ENCODE measurements at places on chromosomes 5 and 9. TPM values are rescaled to one million over a fixed set of nuclear protein-coding genes. Genes with fewer than 3 reads are reported as not detected.

Gene PDCD1LG2
- not detected for total RNA-seq

Gene SH3GLB2
- 94.3 TPM for total RNA-seq

Gene HMMR
- 8.6 TPM for total RNA-seq

Gene SEMA6A
- total RNA-seq = 180 TPM

Gene PPP1R2B
- total RNA-seq = not detected

Gene OBP2B
- not detected for total RNA-seq

Gene SLC38A9
- 45.5 TPM for total RNA-seq

Gene CDX1
- total RNA-seq = 0.59 TPM

Gene ZNF169
- 4.9 TPM for total RNA-seq

Gene PCDHGB5
- total RNA-seq = 5.5 TPM

Gene PAX5
- total RNA-seq = 1.3 TPM

Gene PDE4D
- total RNA-seq = 9.4 TPM

Gene PCDHB3
- total RNA-seq = 6.5 TPM
